ENCODE measurements at places on chromosomes 5 and 9.

DNA sequence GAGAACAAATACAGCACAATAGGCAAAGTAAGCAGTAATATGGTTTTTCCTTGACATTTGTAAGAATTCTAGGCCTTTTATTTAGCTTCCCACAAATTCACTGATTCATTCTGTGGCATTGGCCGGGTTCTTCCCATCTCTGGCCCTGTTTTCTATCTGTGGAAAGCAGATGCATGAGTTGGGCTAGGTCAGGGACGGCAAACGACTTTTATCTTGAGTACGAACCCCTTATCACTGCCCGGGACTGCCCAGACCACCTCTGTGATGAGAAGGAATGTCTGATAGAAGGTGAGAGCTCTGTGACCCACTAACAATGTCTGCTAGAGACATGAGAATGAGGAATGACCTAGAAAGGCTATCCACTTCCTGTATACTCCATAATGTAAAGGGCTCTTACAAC lies 35.4 kb upstream of the ADAM19 start:
- DNase-seq: no peak

DNA sequence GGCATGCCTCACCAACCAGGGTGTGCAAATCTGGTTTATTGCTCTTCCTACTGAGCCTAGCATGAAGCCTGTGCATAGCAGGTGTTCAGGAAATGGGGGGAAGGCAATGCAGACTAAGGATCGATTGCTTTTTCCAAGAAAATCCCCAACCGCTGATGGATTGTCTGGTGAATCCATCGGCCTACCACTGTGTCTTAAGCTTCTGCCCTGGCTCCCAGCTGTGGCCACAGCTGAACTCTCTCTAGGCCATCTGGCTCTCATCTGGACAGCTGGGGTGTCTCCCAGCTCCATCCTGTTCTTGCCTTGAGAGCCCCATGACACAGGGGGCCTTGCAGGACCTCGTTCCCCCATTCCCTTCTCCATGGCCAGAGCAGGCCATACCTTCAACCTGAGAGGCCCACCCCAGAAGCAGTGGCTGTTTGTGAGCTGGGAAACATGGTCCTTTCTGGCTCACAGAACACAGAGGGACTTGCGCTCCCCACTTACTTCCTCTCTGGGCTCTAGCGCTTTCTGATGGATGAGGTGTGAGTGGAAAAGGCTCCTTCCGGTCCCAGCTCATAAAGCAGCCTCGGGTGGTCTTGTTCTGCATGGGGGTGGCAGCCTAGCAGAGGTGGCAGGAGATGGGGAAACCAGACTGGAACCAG lies 41.8 kb downstream of the COL27A1 start:
- no peak for DNase-seq

DNA sequence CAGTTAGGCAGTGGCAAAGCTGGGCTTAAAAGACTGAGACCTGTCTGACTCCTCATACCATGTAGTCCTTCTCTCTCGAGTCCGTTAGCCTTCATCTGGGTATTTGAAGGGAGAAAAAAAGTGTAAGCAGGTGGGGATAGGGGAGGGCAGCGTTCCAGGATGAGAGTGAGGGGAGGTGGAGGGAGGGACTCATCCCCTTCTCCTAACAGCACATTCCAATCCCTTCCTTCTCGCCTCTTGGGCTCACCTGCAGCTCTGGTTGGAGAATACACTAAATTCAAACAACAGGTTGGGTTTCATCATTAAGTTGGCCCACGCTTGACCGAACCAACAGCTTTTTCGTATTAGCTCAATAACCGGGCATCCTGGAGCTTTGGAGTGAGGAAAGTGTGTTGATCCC lies 3.6 kb downstream of the NEURL1B start:
- no peak for DNase-seq

- DNase-seq: no peak
Observed at GRCh38 chr9:96116275-96117064, 185.5 kb downstream of the HSD17B3 start.

DNA sequence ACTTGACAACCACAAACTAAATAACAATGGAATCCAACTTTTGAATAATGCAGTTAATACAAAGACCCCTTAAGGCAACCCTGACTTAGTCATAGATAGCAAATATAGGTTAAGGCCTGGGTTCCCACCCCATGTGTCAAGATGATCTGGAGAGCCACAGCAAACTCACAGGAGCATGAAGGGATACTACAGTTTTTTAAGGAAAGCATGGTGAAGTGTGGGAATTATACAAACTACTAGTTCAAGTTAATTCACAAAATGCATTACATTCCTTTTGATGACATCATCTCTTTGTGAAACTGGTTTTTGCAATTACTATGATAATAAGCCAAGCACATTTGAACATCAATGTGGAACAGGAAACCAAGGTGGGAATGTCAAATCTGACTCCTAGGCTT lies 50.6 kb downstream of the LHFPL2 start:
- DNase-seq: no peak

DNA sequence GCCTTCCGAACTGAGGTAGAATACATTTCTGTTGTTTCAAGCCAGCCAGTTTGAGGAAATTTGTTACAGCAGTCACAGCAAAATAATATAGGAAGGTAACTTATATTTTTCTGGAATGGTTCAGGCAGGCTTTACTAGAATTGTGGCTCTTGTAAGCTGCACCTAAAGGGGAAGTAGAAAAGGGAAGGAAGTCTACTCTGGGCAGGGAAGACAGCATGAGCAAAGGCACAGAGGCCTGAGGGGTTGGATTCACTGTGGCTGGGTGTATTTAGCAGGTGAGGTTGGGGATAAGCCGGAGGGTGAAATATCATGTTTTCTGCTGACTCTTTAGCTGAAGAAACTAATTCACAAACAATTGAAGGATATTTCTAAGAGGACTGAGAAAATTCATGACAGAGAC lies 183.5 kb downstream of the GAS1 start:
- DNase-seq: peak; percentile 71

GRCh38 chr5:133840168-133840567 lies 128.3 kb downstream of the C5orf15 start:
- DNase-seq: no peak

DNA sequence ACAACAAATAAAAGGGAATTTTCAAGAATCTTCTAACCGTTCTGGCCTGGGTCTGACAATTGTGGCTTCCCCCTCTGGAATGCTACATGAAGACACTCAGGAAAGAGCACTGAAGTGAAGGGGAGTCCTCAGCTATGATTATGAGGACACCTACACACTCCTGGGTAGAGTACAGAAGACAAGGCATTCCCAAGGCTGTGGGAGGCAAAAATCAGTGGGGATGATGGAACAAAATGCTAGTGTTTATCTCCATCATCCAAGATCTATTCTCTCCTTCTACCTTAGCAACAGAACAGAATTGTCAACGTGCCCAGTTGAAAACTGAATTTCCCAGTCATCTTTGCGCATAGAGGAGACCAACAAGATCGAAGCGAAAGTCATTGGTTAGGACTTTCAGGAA lies 130.1 kb upstream of the LARP1 start:
- no peak for DNase-seq

DNA sequence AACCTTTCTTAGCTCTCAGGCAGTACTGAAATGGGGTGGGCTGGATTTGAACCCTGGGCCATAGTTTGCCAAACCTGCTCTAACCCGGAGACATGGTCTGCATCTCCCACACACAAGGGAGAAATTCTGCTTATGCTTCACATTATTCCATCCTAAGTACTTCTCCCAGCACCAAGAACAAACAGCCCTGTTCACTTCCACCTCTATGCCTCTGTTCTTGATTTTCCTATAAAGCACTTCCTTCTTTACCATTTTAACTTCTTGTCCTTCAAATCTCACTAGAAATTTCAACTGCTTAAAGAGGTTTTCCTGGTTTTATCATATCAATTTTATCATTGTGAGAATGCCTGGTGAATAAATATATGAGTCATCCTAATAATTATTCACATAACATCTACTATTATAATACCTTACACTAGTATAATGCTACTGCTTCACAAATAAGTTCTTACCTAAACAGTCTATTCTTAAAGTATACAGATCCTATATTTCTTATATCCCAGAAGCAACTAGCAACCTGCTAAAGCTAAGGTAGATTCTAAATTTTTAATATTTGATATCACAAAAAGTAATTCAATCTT lies 12.7 kb downstream of the FEM1C start:
- DNase-seq: no peak

DNA sequence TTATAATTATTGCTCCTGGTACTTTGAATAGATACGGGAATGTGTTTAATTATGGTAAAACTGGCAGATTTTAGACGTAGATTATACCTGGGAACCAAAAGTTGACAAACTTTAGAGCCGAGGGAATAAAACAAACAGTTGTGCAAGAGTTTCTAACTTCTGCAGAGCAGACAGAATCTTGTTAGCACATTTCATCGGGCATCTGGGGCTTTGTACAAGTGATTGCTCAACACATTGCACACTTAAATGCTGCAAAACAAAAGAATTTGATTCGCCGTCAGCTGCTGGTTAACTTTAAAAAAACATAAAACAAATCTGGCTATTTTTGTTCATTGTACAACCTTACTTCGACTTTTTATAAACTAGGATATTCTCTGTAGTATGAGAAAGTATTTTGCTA lies 398.1 kb downstream of the MAN2A1 start:
- no peak for DNase-seq

GRCh38 chr5:83362526-83362925 lies 109.0 kb upstream of the VCAN start:
- no peak for DNase-seq

DNA sequence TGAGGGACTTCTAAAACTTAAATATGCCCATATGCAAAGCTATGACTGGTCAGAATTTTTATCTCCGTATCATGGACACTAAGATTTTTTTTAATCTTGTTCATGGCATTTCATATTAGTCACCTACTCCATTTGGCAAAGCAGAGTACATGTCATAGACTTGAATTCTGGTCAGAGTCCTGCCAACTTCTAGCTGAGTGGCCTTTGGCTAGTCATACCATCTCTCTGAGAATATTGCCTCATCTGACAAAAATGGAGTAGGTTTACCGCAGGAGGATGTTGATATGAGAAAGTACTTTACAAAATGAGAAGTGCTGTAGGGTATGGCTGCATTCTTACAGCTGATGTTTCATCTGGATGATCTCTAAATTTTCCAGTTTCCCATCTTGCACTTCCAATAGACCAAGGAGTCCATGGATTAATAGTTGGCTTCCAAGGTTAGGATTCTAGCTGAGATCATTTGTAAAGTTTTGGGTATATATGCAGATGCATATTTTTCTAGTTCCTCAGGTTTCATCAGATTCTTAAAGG lies 150.8 kb upstream of the NR3C1 start:
- peak; percentile 85 for DNase-seq

DNA sequence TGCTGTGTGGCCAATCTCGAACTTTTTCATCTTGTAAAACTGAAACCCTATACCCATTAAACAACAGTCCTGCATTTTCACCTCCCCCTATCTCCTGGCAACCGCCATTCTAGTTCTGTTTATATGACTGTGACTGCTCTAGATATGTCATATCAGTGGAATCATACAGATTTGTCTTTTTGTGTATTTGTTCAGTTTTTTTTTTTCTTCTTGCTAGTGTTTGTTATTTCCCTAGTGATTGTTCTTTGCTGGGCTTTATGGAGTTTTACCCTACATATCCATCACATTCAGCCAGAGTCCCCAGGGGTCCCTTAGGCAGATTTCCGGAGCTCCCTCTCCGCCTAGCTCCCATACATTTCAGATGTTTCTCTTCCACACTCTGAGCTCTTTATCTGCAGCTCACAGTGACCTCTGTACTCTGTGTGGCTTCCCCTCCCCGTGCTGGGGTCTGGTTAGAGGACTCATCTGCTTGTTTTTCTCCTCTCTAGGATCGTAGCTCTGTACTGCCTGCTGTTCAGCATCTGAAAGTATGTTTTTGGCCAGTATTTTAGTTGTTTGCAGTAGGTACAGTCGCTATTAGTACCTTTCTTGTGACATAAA lies 25.1 kb upstream of the CARTPT start:
- no peak for DNase-seq

- no peak for DNase-seq
Observed at GRCh38 chr5:79357398-79357797, 121.5 kb downstream of the JMY start.

DNA sequence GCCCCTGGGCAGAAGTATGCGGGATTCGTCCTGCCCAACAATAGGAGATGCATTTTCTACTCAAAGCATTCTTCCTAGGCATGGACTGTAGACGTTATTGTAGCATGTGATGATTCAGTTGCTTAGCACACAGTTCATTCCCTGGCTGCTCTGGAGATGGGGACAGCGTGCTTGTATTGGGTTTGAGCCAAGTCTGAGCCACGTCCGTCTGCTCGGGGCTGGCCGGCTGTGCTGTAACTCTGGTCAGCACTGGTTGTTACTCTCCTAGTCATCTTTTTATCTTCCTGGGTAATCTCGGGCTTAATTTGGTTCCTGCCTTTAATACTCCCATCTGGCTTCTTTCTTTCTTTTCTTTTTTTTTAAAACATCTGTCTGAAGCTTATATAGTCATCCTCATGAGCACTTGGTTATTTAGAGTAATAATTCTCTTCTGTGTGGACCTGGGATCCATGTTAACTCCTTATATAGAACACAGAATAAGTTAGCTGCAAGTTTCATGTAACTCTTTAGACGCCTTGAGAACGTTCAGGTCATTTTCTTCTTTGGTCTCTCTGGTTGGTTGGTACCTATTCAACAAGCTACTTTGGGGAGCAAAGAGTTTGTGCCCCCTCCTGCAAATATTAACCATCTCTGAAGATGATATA lies 118.8 kb upstream of the RPS23 start:
- no peak for DNase-seq

- no peak for DNase-seq
Observed at GRCh38 chr5:157189223-157189622, 8.6 kb downstream of the ITK start.

GRCh38 chr5:37251665-37252064 lies 2.5 kb upstream of the CPLANE1 start:
- no peak for DNase-seq

GRCh38 chr9:125524583-125525355 lies 182.2 kb downstream of the MAPKAP1 start:
- no peak for DNase-seq

- no peak for DNase-seq
Observed at GRCh38 chr5:42887097-42887496, 75.4 kb upstream of the SELENOP start.

DNA sequence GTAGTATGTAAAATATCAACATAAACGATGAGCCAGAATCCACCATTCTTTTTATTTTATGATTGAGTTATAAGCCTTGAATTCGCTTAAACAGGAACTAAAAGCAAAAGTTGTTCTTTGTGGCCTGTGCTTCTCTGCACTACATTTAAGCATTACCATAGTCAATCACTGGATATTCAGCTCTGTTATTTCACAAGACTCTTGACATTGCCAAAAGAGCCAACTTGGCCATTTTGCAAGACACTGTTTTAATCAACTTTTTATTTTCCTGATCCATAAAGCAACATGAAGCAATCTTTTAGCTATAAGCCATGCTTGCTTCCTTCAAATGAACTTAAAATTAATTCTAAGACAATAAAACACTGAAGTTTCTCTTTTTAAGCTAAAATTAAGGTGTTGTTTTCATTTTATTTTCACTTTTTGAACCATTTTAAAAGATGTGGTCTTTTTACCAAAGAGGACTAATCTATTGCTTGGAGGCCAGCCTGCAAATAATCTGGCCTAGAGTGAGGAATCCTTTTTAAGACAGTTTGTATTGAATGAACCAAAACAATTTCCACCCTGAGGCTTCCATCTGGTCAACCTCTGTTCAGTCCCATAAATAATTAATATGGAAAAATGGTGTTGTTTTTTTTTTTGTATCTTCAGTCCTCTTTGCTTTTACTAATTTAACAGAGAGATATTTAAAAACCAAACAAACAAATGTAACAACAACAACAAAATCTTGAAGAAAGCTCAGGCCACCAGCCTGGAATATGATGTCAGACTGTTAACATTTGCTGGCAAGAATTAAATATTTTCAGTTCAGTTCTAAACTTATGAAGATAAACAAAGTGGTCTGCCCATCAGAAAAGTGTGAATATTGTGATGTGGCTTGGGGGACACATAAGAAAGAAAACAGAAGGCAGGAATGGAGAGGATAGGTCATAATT lies 274.4 kb downstream of the MARCHF11 start:
- no peak for DNase-seq

Measured in inflammatory macrophage treated with lipopolysaccharide for 1 hour (primary cell).